ENCODE measurements at places on chromosomes 13 and 19.
A peak's percentile ranks its signal among the peaks of the same experiment; 100 is the strongest.

GRCh38 chr13:51557875-51558612 is 26.2 kb upstream of the WDFY2 start:
- no peak for DNase-seq

GRCh38 chr13:101996954-101997353 is 404.9 kb downstream of the FGF14 start:
- DNase-seq, result no peak

GRCh38 chr19:46726551-46726950 is 9.6 kb upstream of the PRKD2 start:
- DNase-seq, result no peak

- DNase-seq, result no peak
Observed at GRCh38 chr13:51373451-51373850, 34.0 kb downstream of the SERPINE3 start.

GRCh38 chr19:49931293-49932040 is 2.2 kb upstream of the NUP62 start:
- no peak for DNase-seq

DNA sequence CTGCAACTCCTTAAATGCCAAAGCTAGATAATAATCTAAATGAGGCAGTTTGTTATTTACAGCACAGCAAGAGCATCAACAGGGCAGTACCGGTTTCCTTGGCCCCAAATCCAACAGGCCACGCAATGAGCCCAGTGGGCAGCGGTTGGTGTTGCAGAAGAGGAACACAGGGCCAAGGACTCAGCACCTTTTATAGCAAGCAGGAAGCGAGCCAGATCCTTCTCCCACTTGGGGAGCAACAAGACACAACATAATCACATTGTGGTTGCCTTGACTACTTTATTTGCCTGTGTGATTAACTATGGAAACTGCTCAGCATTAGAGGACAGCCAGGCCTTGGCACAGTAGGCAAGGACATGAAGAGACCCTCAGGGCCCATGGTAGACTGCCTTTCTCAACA is 67.1 kb upstream of the HTR2A start:
- peak; percentile 29 for DNase-seq

DNA sequence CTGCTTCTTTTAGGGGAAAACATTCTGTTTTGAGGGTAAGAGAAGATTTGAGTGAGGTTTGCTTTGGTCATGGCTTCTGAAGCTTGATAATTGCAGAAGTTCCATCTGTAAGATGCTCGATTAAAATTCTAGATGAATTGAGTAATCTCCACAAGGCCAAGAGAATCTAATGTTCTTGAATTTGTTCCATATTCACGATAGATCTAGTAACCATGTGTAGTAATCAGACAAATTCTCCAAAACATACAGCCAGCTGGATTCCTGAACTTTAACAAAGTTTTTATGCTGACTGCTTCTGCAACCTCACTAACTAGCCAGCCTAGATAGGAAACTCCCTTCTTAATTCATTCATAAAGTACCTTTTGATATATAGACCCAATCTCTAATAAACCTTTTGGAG is 92.7 kb downstream of the COL4A2 start:
- no peak for DNase-seq

GRCh38 chr19:16587833-16588823 is 15.9 kb upstream of the SLC35E1 start:
- no peak for DNase-seq

GRCh38 chr13:92821324-92821723 is 405.3 kb upstream of the GPC6 start:
- DNase-seq, result no peak

DNA sequence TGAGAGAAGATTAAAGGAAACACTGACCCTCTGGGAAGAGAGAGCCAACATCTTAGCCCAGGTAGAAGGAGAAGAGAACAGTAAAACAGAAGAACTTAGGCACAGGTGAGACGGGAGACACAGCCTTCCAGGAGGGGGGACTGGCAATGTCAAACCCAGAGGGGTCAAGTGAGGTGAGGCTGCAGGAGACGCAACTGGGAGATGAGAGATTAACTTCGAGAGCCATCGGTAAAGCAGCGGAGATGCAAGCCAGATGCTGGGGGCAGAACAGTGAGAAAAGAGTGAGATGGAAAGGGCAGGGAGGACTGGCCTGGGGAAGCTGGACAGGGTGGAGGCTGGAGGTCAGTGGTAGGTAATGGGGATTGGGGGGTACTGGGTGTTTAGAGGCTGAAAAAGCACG is 5.2 kb downstream of the INSR start:
- DNase-seq, result no peak

GRCh38 chr19:54415901-54416673 is 823 bp downstream of the TTYH1 start:
- DNase-seq, result no peak

DNA sequence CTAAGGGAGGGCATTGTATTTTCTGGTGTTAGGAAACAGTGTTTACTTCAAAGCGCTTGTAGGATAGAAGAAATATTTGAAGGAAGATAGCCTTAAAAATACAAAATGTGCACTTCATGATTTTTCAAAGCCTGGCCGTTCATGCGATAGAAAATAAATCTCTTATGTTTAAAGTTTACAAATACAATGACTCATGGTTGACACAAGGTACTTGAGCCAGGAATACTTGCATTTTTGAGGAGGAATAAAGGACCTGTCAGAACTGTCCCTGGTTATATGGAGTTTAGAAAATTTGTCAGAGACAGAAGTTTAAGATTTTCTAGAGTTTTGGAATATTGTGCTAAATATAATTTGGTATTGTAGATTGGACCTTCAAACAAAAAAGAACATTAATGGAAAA is 1223.2 kb upstream of the SLC10A2 start:
- no peak for DNase-seq

GRCh38 chr19:12034198-12034597 is 1.3 kb downstream of the ZNF433 start:
- DNase-seq, result no peak

DNA sequence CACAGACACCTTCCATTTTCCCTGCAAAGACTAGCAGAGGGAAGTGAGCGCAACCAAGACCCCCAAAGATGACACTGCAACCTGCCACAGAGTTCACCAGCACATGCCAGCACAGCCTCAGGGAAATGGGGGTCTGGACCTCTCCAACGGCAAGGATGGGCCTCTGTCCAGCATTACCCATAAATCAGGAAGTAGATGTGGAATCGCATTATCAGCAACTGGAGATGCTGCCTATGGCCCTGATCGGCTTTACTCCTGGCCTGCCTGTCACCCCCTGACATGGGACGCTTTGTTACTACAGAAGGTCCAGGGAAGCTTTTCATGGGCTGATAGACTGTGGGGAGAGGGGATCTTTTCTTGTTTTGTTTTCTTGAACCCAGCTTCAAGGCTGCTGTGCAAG is 41.4 kb upstream of the POU2F2 start:
- DNase-seq, result no peak

- DNase-seq, result no peak
Observed at GRCh38 chr13:32060401-32060878, 28.9 kb downstream of the FRY start.

DNA sequence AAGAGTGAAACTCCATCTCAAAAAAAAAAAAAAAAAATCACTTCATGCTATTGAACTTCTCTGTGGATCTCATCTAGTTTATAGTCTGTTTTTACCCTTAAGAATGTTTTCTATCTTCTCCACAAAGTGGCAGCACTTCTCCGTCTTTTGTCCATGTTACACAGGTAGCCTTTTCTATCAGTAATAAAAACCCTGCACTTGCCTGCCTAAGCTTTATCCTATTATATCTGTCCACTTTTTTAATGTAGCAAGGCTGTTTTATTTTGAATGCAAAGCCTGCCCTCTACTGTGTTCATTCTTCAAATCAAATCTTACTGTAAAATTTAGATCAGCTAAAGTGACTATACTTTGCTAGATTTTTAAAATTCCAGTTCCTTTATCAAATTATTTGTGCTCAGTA is 124.0 kb downstream of the STOML3 start:
- DNase-seq, result no peak

- DNase-seq, result no peak
Observed at GRCh38 chr13:94664889-94665288, 47.5 kb downstream of the SOX21 start.

DNA sequence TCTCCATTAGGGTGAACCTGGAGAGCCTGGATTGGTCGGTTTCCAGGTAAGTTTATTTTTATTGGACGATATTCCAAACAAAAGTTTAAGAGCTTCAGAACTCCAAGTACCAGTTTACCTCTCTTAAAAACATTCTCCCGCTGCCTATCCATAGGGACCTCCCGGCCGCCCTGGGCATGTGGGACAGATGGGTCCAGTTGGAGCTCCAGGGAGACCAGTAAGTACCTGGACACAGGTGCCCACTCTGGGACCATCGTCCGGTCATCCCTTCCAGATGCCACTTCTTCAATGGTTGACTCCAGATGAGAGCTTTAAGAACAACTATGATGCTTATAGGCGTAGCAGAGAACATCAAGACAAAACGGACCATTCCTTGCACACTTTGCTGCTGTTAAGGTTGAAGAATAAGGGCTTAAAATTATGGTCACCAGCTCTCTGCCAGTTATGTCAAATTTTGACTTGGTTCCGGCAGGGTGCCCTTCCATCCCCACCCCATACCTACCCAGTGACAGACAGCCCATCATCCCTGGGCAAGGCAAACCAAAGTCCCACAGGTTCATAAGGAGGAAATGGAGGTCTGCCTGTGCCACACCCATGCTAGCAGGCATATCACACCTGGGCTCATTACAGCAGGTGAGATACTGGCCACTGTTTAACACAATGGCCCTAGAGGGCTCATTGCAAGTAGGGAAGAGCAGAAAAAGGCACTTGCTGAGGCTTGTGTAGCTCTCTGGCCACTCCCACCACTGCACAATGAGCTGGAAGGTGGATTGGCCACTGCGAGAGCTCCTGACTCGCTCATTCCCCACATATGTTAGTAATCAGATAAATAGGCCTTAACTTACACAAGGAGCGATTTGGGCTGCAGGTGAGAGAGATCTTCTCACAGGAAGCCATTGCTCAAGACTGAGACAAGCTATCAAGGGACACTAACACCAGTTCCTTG is 123.6 kb downstream of the COL4A2 start:
- DNase-seq, result no peak

DNA sequence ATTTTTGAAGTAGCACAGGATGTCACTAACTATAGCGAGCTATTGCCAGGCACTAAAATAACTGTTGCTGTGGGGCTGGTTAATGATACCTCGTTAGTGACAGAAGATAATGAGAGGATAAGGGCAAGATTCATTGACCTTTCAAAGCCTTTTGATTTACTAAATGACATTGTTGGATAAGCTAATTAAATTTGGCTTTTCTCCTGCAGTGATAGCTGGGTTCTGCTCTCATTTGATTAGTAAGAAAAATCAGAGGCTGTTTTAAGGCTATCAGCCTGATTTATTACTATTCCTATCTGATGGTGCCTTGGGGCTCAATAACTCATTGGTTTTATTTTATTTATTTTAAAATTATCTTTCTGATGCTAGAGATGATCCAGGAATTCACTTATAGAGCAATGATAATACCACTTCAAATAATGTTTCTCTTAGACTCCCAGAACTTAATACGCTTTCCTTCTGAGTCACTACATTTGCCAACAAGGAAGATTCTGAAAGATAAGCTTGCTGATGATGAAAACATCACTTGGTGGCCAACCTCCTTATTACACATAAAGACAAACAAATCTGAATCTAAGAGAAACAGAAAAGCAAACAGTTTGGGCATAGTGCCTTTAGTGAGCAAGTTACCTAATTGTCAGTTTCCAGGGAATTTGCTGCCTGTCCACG is 501.3 kb upstream of the ARGLU1 start:
- DNase-seq, result no peak

DNA sequence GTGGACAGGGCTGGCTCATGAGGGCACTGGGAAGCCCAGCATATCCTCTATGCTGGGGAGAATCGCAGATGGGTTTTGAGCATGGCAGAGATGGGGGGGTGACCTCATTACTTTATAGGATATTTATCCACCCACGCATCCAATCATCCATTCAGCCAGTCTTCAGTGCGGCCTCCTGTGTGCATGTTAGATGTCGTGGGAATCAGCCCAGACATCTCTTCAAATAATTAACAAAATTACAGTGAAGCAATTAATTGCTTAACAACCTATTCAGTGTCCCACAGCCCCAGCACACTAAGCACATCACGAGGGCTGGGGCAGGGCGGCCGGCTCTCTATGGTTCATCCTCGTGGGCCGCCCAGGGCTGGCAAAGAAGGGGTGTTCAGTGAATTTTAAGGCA is 21.6 kb downstream of the LIG1 start:
- DNase-seq, result no peak

DNA sequence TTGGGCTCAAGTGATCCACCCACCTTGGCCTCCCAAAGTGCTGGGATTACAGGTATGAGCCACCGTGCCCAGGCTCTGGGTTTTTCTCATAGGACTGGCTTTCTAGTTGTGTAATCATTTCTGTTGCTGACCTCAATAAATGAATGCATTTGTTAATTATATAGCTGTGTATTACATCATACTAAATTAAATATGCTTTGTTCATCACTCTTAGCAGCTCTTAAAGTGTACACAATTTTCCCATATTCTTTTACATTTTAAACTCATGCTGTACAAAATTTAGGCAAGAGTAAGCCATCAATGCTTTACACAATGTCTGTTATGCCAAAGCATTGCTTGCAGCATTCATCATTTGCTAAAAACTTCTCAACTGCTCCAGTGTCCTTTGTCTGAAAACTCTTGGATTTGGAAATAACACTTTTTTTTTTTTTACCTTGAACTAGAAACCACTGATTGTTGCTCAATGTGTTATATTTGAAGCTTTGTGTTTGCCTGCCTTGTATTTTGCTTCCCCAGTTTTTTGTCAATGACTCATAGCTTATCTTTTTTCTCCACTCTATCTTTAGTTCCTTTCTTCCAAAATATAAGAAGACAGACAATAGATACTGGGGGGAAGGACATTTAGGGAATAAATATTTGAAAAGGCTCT is 31.4 kb downstream of the CCDC122 start:
- no peak for DNase-seq

- no peak for DNase-seq
Observed at GRCh38 chr13:58324161-58324560, 692.6 kb downstream of the PCDH17 start.

DNA sequence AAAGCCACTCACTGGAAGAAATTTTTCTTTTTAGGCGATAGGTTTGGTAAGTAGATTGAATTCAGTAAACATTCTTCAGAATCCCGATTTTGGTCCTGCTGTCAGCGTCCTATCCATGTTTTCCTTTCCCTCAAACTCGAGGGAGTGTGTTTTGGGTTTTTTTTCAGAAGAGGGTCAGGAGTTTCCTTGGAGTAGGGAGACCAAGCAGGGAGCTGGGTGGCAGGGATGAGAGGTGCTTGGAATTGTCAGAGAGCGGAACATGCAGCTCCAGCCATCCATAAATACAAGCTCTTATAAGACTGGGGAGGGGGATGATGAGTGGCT is 1.6 kb upstream of the PCDH8 start:
- no peak for DNase-seq

- DNase-seq, result no peak
Observed at GRCh38 chr19:13623716-13624710, 117.7 kb upstream of the CACNA1A start.

- DNase-seq, result no peak
Observed at GRCh38 chr13:113841353-113841650, 22.6 kb downstream of the GAS6 start.

- DNase-seq, result no peak
Observed at GRCh38 chr13:81171065-81171647, 830.2 kb upstream of the SPRY2 start.

- no peak for DNase-seq
Observed at GRCh38 chr19:6427131-6427530, 2.5 kb upstream of the KHSRP start.

- DNase-seq, result no peak
Observed at GRCh38 chr13:113357529-113357928, 6.4 kb downstream of the GRTP1 start.

- no peak for DNase-seq
Observed at GRCh38 chr13:46754812-46755211, 42.1 kb downstream of the ESD start.
